ENCODE measurements at places on chromosomes 16 and 17.

DNA sequence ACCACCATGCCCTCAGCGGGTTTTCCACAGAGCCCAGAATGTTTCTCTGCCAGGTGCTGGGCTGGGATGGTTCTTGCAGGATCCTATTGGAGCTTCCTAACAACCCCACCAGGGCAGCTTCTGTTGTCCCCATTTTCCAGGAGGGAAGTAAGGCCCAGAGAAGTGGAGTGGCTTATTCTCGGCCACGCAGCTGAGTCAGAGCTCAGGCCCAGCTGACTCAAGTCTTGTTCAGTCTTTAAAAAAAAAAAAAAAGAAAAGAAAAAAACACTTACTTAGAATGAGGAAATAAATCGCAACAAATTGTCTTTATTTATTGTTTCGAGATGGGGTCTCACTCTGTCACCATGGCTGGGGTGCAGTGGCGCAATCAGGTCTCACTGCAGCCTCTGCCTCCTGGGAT, 413.0 kb downstream of the CPPED1 start:
- no peak for DNase-seq

GRCh38 chr16:76226011-76226410, 51.2 kb upstream of the CNTNAP4 start:
- no peak for DNase-seq

- DNase-seq: no peak
Measured at GRCh38 chr17:5391678-5392077, 27.8 kb downstream of the NUP88 start.

- DNase-seq: peak; percentile 47
Measured at GRCh38 chr16:2467528-2468232, 3.4 kb upstream of the NTN3 start.

- no peak for DNase-seq
Measured at GRCh38 chr16:30472328-30472942, at the start of gene ITGAL. ITGAL (plus strand) TSS chr16:30472742; CDS start chr16:30472838, 96 bp downstream.

Measured in NCI-H2081 treated with DMSO at 0.1 percent for 48 hours (cell line).